NCI-H2081 (cell line): ENCODE measurements at places on chromosomes 5 and 9.

DNA sequence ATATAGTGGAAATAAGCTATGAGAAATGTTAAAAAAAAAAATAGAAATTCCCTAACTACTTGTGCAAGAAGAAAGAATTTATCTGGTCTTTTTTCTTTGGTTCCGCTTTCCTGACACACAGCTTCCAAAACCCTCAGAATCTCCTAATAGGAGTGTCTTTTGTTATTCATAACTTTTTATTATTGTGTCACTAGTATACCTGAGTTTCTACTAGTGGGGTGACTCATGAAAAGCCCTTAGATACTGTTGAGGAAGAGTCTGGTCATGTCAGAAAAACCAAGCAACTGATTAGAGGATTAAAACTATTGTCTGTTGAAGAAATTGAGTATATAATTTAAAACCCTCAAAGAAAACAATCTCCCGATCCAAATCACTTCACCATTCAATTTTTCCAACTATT lies 152.8 kb upstream of the IFNE start:
- DNase-seq, result no peak

GRCh38 chr5:154071799-154072413 lies 33.1 kb downstream of the MFAP3 start:
- no peak for DNase-seq

GRCh38 chr9:127334725-127335124 lies 62.2 kb upstream of the SLC2A8 start:
- no peak for DNase-seq

GRCh38 chr5:157978061-157978460 lies 119.1 kb upstream of the CLINT1 start:
- DNase-seq, result no peak

GRCh38 chr9:128249558-128249907 lies 26.3 kb downstream of the GOLGA2 start:
- no peak for DNase-seq

GRCh38 chr5:98773214-98773463 lies 324 bp upstream of the RGMB start:
- DNase-seq, result no peak

- DNase-seq, result no peak
Observed at GRCh38 chr5:167489202-167489601, 802.2 kb upstream of the WWC1 start.

- DNase-seq, result no peak
Observed at GRCh38 chr5:78483809-78484521, 123.5 kb downstream of the SCAMP1 start.

GRCh38 chr5:115389799-115390382 lies 93.4 kb upstream of the CCDC112 start:
- no peak for DNase-seq
